Kidney tubule cell (primary cell): ENCODE measurements at places on chromosomes 6 and 20.

DNA sequence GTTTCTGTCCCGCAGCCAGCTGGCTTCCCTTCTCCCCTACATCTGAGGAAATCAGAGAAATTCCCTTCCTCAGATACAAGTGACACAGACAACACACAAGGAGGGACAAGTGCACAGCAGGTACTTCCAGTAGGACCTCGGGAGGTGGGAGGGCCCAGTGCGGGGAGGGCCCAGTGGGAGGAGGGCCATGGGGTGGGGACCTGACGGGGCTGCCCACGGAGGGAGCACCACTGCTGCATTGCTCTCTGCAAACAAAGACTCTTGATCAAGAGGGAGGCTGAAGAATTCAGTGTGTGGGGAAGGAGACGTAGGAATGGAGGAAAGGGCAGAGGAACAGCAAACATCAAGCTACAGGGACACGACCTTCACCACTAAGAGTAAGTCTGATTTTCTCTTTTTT, 9.0 kb downstream of the TAP2 start:
- DNase-seq: no peak

DNA sequence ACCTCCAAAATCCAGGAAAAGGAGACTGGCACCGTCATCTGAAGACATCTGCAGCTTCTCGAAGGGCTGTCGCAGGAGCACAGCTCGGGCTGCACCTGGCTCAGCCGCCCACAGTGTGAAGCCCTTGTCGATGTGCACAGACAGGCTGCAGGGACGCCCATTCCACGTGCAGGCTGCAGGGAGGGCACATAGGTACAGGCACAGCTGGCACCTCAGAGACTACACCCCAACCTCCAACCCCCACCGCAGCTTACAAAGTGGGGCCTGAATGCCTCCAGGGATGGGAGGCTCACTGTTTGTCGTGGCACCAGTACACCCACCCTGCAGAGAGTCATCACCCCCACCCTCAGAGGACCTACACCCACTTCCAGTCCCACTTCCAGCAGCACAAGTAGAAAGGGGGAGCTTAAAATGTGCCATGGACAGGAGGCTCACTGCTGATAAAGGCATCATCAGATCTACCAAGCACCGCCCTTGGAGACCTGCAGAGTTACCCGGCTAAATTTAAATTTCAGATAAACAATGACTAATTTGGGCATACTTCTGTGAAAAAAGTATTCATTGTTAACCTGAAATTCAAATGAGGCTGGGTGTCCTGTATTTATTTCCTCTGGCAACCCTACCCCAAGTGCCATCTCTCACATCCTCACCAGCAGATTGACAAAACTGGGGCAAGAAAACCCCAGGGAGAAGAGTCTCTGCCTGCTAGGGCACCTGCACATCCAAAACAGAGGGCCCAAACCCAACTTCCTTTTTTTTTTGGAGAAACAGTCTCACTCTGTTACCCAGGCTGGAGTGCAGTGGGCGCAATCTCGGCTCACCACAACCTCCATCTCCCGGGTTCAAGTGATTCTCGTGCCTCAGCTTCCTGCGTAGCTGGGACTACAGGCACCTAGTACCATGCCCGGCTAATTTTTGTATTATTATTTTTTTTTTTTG, 7.7 kb upstream of the CDK5RAP1 start:
- DNase-seq: no peak

DNA sequence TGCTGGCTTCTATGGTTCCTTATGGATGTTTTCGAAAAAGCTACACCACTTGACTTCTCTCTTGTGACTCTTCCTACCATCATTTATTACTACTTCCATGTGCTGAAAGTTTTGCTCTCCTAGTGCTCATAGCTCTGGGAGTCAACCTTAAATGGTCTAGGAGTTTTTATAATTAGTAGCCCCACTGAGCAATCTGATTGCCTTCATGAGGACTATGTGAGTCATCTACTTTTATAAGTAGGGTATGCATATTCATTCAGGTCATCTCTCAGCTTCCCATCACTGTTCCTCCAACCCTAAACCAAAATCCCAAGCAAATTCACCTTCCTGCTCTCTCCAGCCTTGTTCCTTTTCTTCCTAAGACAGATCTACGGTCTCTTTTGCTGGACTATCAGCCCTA, 17.4 kb upstream of the FAXC start:
- DNase-seq: no peak

DNA sequence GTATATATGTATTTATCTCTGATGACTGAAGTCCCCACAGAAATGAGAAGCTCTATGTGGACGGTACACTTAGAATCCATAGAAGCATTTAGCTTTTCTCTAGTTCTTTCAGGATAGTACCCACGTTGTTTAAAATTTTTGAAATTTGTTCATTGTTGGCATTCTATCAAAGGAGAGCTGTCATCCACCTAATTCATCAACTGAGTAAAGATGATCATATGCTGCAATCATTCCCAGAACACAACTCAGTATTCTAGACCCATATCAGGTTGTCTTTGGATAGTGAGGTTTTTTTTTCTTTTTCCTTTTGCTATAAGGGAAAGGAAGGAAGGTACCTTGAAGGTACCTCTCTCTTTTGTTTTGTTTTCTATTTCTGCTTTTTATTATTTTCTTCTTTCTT, 9.3 kb downstream of the SERAC1 start:
- no peak for DNase-seq

GRCh38 chr6:133353061-133353460, 111.9 kb downstream of the EYA4 start:
- DNase-seq: no peak

GRCh38 chr20:1364106-1364505, 28.7 kb downstream of the FKBP1A start:
- no peak for DNase-seq

DNA sequence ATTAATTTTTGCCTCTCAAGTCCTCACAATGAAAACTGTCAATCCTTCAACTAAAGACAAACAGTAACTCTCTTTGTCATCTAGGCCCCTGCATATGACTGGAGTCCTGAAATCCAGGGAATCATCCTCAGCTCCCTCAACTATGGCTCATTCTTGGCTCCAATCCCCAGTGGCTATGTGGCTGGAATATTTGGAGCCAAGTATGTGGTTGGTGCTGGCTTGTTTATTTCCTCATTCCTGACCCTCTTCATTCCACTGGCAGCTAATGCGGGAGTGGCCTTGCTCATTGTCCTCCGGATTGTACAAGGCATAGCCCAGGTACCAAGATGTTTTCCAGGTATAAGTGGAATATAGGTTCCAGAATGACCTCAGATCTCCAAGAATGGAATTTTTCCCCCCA, 15.4 kb downstream of the SLC17A4 start:
- peak; percentile 87 for DNase-seq

DNA sequence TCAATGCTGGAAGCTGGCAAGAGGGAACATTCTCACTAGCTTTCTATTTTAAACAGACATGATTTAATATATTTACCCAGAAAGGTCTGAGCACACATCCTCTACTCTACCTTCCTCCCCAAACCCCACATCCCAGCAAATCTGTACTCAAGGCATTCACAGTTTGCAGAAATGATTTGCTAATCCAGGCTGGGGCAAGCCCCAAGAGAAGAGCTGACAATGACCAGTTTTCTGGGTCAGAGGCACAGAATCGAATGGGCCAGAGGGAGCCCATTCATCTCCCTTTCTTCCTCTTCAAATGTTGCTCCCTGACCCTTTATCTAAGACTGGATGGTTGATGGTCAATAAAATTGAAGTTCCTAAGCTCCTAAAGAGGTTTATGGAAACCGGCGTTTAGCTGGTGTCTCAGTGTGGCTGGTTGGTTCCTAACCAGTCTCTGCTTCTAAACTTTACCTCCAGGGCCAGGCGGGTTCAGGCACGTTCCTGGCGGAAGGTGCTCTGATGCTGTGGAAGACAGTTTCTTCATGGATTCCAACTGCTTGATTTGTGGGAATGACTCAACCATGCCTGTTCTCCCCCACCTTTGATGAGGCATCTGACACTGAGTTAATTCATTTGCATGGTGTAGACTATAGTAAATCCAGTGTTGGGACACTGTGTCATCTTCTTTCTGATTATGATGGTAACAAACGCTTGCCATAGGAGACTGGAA, 96.4 kb upstream of the IYD start:
- peak; percentile 62 for DNase-seq

DNA sequence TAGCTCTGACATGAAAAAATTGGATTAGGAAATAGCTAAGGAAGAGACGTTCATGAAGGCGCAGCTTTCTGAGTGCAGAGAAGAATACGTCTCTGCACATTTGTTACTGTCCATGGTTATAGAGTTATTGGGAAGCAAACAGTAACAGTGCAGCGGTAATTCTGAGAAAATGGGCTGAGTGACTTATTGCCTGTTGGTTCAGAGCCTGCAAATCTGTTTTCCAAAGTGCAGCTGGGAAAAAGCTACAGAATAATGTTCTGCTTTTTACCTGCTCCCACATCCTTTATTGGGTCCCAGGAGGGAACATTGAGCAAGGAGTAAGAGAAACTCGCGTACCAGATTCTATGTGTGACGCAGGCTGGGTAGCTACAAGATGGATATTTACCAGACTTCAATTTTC, 160.2 kb downstream of the BTBD3 start:
- no peak for DNase-seq

DNA sequence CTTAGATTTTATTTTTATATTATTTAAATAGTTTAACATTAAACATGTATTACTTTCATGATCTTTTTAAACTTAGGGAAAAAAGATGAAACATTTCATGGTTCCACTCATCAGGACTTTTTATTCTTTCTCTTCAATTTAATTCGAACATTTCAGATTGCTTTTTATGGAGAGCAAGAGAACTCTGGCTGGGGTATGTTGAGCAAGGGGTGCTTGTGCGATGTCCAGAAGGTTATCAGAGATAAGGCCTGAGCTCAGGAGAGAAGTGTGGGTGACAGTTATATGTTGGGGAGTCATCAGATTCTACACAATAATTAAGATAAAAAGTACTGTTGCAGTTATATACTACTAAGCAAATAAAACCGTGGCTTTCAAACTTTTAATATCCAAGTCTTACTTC, 37.5 kb downstream of the FKBP5 start:
- DNase-seq: no peak
